ENCODE measurements at places on chromosomes 3 and 15.
A peak's percentile ranks its signal among the peaks of the same experiment; 100 is the strongest.

GRCh38 chr3:66138336-66139313 is 82.2 kb upstream of the SLC25A26 start:
- DNase-seq = peak; percentile 75

GRCh38 chr3:15636028-15636709 is 34.6 kb downstream of the BTD start:
- peak; percentile 92 for DNase-seq

DNA sequence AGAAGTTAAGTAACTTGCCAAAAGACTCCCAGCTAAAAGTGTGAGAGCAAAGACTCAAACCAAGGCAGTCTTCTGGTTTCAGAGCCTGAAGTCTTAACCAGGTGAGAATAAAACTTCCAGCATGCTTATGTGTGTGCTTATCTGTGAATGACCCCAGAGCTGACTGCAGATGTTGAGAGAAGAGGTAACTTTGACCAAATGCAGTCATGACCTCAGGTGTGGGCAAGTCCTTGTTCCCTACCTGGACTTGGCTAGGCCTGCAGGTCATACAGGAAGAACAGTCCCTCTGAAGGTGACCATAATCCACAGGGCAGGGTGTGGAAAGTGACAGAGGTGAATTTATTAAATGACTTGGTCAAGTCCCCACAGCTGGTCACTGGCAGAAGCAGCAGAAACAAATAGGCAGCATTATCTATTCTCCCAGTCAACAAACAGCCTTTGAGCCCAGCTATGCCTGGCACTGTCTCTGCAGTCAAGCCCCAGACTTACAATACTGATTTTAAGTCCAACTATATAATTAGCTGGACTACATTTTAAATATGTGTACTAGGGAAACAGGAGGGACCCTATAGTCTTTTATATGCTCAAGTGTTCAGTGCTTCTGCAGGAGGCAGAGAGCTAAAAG is 3.0 kb upstream of the CPEB1 start:
- DNase-seq = no peak

- DNase-seq = no peak
These were observed 226.9 kb downstream of the CACNA2D3 start for GRCh38 chr3:54349231-54349652.

GRCh38 chr3:3448468-3448867 is 269.0 kb upstream of the CRBN start:
- DNase-seq = no peak

DNA sequence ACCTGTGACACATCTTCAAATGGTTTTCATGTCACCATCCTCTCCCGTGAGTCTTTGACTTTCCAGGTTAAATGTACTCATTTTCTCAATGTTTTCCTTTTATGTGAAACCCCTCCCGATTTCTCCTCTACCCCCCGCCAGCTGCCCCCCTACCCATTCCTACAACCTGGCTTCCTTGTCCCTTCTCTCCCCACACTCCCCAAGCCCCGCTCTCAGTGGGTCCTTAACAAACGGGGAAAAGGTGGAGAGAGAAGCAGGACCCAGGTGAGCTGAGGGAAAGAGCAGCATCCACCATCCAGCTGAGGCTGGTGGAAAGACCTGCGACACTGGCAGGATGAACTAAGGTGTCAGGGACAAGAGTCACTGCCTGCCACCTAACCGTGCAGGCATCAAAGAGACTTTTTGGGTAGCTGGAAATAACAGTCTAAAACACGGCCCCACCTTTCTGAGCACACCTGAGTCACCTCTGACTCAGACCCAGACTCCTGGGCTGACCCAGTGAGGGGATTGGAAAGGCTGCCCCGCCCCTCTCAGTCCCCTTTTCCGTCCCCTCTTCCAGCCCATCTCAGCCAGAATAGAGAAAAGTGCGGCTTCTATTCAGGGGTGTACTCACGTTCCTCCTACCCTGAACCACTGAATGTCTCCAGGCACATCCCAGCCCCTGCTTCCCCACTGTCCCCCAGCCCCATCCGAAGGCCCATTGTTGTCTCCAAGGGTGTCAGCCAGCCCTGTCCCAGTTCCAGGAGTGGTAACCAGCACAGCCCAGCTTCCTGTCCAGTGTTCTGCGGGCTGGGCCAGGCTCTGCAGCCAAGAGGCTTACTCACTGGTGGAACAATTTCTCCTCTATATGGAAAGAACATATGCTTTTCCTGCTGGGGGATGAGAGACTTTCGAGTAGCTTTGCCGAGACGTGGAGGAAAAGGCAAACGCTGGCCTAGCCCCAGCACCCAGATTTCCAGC is 20.4 kb downstream of the ISG20 start:
- peak; percentile 67 for DNase-seq

- DNase-seq = peak; percentile 93
These were observed 52.7 kb upstream of the SPATA12 start for GRCh38 chr3:57007521-57008460.

DNA sequence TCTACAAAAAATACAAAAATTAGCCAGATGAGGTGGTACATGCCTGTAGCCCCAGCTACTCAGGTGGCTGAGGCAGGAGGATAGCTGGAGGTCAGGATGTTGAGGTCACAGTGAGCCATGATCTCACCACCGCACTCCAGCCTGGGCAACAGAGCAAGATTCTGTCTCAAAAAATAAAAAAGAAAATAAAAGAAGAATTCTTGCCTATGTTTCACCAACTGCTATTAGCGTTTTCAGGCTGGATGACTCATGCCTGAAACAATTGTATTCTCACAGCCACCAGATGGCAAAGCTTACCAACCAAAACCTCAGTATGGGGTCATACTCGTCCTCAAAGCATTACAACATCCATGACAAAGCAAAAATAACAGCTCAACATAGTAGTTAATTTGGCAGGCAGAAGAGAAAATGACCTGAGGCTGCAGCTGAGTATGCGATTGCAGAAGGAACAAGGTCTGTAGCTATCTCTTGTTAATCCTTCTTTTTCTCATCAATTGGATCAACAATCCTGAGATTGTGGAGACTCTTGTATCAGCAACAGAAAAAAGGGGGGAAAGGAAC is 52.2 kb downstream of the TP53BP1 start:
- peak; percentile 95 for DNase-seq

GRCh38 chr15:43792761-43793476 is 799 bp downstream of the SERF2 start:
- peak; percentile 32 for DNase-seq

DNA sequence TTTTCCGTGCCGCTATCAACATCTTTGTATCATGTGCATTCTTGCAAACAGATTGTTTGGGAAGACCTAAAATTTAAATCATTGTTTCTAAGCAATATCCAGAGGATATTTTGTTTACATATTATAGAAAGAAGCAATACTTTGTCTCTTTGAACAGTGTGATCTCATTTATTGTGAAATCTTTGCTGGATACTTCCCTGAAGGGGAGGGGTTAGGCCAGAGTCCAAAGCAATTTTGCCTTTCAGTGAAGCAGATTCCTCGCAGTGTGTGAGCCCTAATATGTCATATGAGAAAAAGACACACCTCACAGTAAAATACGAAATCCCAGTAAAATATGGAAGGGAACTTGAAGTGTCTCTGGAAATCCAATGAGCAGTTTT is 158.7 kb upstream of the SLCO3A1 start:
- peak; percentile 68 for DNase-seq

DNA sequence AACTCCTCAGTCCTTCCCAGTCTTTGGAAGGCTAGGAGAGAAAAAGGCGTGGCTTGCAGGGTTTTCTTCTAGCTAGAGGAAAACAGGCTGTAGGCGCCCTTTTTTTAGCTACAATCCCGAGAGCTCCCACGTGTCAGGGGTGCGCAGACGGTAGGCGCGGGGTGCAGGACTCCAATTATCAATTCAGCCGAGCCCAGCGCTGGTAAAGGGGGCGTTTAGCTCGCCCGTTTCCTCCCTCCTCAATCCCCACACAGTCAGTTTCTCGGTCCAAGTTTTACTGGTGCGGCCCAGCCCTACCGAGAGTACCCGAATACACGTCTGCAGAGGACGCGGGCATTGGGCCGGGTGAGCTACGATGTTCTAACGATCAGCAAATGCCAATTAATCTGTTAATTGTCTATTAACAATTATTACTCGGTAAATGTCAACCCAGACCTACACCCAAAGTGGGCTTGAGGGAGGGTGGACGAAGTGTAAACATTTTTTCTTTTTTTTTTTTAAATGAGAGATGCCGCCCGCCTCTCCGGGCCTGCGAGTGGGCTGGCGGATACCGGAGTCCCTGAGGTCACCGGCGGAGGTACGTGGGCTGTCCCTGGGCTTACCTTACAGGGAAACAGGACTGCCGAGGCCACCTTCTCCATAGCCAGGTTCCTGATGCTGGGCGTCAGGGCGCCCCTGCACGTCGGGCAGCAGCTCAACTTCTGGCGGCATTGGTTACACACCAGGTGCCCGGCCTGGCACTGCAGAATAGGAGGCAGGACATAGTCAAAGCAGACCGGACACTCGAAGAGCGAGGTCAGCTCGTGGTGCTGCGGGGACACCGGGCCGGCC is 923 bp downstream of the SIAH2 start:
- DNase-seq = peak; percentile 64

GRCh38 chr3:137249311-137249940 is 291.6 kb downstream of the IL20RB start:
- DNase-seq = no peak

GRCh38 chr3:133464573-133464972 is 64.7 kb downstream of the BFSP2 start:
- peak; percentile 49 for DNase-seq

DNA sequence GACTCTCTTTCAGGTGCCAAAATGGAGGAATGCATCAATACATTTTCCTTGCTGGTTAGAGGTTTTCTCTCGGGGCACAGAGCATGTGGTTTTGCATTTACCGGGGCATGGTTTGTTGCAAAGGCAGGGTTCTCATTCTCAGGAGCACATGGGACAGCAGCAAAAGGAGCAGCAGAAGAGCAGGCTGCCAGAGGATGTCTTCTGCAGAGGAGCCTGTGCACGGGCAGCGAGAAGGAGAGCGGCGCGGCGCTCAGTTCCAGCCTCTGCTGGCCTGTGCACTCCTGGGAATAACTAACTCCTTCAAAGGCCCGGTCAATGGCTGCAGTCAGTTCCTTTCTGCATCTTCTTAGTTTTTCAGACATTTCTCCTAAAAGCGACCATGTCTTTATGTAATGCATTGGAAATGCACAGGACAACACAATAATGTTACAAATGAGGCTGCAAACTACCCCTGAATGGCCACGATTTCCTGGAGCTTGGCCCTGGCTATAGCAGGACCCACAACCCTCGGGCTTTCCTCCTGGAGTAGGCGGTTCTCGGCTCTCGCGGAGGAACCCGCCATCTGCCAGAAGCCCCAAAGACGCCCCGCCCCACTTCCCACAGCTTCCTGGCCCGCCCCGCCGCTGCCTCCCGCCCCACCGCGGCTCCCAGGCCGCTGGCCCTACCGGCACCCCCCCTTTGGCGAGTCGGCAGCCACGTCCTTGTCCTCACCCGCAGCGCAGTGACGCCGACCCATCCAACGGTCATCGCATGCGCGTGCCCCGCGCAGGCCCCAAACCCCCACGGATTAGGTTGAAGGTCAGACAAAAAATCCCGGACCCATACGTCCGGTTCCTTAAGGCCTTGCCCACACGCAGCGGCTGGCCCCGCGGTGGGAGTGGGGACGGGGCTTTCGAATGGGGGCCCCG is at the start of gene C3orf62:
Gene C3orf62 (minus strand): TSS at position 758 of the 908 bp plus-strand sequence. CDS start 360 bp downstream, at position 398.
- DNase-seq = peak; percentile 84

DNA sequence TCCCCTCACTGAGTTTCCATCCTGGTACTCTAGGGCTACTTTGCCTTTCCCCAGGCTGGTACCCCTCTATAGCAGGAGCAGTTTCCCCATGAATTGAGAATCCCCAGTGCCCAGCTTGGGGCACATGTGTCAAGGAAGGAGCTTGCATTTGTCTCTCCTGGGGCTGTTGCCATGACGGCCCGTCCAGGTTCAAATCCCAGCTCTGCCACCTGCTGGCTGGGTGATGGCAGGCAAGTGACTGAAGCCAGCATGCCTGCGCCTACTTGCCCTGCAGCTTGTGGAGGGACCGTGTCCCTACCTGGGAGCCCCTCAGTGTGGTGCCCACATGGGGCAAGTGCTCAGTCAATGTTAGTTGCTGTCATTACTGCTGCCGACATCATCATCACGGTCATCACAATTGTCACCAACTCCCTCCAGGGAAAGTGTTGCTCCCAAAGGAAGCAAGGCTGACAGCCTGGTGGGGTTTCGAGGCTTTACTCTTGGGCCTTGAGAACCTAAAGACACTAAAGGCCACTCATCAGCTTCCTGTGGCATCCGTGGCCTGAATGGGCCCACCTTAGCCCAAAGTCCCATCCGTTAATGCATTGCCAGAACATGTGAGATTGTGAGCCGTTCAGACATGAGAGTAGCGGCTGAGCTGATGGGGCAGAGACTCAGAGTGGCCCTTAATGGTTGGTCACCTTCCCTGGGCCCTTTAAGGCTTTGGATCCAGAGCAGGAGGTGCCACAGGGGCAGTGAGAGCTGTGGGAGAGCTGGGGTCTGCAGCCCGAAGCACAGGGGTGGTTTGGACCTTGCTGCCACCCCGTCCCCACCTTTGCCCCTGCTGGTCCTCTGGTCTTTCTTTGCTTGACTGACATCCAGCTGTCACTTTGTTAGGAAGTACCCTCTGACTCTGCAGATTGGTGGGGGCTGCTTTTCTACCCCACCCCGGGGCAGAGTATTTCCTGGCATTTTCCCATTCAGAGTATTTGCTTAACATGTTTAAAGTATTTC is 144.4 kb downstream of the DNAJB8 start:
- peak; percentile 25 for DNase-seq

- DNase-seq = no peak
These were observed 57.1 kb upstream of the TLE3 start for GRCh38 chr15:70154718-70155347.

- peak; percentile 7 for DNase-seq
These were observed 107.5 kb upstream of the NSMCE3 start for GRCh38 chr15:29377161-29377560.

DNA sequence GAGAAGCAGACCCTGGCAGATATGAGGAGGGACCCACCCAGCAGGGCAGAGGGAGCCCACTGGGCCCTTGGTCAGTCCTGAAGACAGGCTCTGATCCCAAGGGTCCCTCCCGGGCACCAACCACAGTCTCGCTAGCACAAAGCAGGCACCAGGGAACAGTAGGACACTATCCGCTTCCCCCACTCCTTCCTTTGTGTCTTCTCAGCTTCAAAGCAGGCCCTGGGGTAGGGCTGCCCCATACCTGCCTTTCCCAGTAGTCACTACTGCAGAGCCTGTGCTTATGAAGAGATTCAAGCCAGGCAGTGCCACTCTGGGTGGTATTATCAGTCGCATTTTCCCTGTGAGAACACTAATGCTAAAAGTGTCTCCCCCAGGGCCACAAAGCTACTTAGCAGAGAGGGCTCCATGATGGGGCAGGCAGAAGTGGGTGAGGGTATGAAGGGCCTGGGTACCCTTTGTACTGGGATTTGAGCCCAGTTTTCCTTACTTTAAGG is 32.7 kb downstream of the SRPRB start:
- no peak for DNase-seq

Data from fibroblast of skin of right quadriceps (primary cell).